T-helper 17 cell (primary cell): ENCODE measurements at places on chromosomes 1 and 21. TPM values are rescaled to one million over a fixed set of nuclear protein-coding genes. Genes with fewer than 3 reads are reported as not detected.

Gene CACNA1S
- not detected for total RNA-seq

Gene KDF1
- total RNA-seq, result 0.62 TPM

Gene MAP3K21
- total RNA-seq, result 1.9 TPM

Gene TARS2
- total RNA-seq, result 28.5 TPM

Gene C1orf94
- total RNA-seq, result not detected

GRCh38 chr1:207875532-207875931, 35.4 kb downstream of the CD34 start:
- peak overlapping the region; percentile 49 for H3K4me3 ChIP-seq
- H3K27ac ChIP-seq, result no peak overlapping the region
- no peak for DNase-seq
- no peaks in the 10 kb centered on the region for H3K36me3 ChIP-seq

GRCh38 chr1:58116284-58116683, 430.2 kb downstream of the OMA1 start:
- no peaks in the 10 kb centered on the region for H3K27me3 ChIP-seq
- no peak for DNase-seq
- H3K36me3 ChIP-seq, result no peaks in the 10 kb centered on the region
- no peak overlapping the region for H3K27ac ChIP-seq
- H3K4me3 ChIP-seq, result no peak overlapping the region

DNA sequence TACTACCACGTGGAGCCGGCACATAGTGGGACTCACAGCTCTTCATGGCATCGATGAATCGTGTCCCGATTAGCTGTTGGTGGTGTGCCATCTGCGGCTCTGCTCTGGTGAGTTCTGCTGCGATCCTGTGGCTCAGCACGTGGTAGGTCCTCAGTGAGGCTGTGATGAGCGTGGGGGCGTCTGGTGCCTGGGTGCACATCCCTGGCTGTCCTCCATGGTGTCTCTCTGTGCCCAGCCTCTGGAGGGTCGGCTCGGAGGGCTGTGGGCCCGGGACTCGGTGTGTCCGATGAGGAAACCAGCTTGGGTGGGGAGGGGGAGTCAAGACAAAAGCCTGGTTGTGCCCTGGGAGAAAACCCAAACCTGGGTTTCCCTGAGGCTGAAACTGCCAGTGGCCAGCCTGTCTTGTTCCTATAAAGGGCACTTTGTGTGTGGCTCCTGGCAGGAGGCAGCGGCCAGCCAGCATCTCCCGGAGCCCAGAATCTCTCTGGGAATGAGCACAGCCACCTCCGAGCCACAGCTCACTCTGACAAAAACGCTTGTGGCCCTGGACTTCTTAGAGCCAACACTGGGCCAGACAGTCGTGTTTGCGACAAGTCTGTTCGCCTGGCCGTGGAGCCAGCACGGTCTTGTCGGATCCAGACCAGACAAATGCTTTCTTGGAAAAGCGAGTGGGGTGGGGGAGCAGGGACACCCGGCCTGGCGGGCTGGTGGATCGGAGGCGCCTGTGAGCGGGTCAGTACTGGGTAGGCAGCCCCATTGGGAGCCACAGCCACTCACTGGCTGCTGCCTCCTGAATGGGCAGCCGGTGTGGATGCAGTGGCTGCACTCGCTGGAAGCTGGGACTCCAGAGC, 31.8 kb downstream of the SPSB1 start:
- H3K27ac ChIP-seq, result no peak overlapping the region
- H3K27me3 ChIP-seq, result no peaks in the 10 kb centered on the region
- H3K36me3 ChIP-seq, result no peaks in the 10 kb centered on the region
- peaks cover 15% of the 10 kb centered on the region for H3K4me1 ChIP-seq
- H3K4me3 ChIP-seq, result no peak overlapping the region

DNA sequence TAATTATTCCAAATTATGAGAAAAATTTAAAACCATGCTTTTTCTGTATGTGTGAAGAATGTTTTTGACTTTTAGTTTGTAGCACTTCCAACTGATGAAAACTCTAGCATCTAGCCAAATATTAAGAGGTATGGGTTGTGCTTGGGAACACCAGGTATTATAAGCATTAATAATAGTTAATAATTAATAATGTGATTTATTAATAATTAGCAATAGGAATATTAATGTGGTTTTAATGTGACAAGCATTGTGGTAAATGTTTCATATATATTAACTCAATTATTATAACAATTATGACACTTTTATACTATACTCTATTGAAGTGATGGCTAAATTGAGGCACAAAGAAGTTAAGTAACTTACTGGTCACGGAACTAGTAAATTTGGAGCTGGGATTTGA, 7.9 kb downstream of the SLC30A7 start:
- no peak for DNase-seq
- H3K4me3 ChIP-seq, result no peak overlapping the region
- no peak overlapping the region for H3K27ac ChIP-seq
- H3K36me3 ChIP-seq, result peaks cover 17% of the 10 kb centered on the region
- no peaks in the 10 kb centered on the region for H3K27me3 ChIP-seq

DNA sequence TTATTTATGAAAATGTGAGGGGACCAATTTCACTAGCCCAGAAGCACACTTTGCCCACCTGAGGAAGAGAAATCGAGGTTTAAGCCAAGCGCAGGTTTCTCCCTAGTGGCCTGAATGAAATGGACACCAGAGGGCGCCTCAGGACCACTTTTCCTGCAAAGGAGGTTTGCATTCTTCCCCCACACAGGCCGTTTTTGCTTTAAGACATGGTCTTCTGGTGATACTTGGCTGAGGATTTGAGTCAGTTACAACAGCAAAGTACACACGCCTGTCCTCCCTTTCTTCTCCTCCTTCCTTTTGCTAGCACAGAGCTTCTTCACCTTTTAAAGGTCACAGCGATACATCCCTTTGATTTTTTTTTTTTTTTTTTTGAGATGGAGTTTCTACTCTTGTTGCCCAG, 5.4 kb downstream of the PLA2G2E start:
- peak; percentile 51 for DNase-seq
- H3K27me3 ChIP-seq, result peaks cover 7% of the 10 kb centered on the region
- H3K4me3 ChIP-seq, result no peak overlapping the region
- no peak overlapping the region for H3K27ac ChIP-seq

- H3K4me1 ChIP-seq, result no peaks in the 10 kb centered on the region
- DNase-seq, result no peak
- H3K36me3 ChIP-seq, result no peaks in the 10 kb centered on the region
Observed at GRCh38 chr21:28269173-28269572, 723.5 kb downstream of the LTN1 start.
